ENCODE measurements at places on chromosomes 1 and 21.

GRCh38 chr1:118206966-118207365 lies 21.9 kb upstream of the SPAG17 start:
- no peak for DNase-seq

DNA sequence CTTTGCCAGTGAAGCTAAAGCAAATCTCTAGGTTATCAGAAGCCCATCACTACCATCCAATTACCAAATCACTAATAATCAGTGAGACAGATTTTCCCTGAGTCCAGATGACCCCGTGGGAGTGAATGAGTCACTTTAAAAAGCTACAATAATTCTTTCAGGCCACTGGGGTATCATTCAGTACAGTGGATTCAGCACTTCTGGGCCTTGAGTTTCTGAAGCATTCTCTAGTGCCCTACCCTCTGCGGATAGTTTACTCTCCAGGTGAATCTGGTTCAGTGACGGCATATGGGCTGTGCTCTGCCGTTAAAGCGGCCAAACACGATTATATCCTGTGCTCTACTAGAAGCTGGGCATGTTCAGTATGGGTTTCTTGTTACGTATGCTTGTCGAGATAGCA lies 26.1 kb downstream of the NR5A2 start:
- no peak for DNase-seq

- no peak for DNase-seq
Measured at GRCh38 chr1:22570140-22570909, 7.0 kb downstream of the EPHA8 start.

DNA sequence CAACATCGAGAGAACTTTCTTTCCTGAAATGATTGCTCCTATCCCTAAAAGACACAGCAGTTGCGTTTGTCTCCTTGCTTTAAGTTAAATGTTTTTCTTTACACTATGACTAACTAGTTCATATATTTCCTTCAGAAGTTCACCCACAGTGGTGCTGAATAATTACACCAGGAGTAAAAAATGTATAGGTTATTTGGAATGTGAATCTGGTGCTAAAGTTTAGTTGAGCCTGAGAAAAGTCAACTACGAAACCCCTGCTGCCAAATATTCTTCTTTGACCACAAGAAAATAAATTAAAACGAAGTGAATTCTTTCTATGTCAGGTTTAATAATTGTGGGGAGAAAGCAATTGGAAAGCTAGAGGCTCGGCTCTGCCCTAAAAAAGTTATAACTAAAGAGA lies 52.8 kb downstream of the C4BPA start:
- DNase-seq: no peak

- no peak for DNase-seq
Measured at GRCh38 chr1:36762174-36762573, 272.1 kb downstream of the GRIK3 start.

DNA sequence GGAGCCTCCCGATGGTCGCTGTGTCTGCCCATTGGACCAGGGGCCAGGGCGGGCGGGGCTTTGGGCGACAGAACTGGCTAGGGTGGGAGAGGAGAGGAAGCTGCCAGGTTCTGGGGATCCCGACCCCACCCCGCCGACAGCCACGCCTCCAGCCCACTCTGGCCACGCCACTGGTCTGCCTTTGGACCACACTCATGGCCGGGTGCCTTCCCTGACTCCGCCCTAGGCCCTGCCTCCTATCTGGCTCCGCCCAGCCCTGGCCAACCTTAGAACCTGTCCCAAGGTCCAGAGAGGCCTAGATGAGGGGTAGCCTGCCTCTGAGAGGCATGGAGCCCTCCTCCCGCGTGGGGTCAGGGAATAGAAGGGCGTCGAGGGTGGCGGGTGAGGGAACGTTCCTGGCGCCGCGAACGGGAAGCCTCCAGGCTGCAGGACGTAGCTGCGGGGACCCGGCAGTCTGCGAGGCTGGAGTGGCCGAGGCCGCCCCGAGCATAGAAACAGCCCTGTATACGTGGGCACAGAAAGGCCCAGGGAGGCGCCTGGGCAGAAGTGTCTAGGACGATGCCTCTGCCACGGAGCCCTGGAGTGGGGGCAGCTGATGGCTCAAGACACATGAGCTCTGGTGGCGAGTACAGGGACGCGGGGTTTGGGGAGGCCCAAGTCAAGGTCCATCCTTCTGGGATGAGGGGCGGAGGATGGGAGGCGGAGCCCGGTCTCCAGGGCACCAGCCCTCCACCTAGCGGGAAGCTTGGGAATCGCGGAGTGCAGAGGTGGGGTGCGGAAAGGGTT lies 11.5 kb upstream of the COL16A1 start:
- peak; percentile 46 for DNase-seq

GRCh38 chr1:5601516-5601915 lies 390.7 kb downstream of the NPHP4 start:
- no peak for DNase-seq

DNA sequence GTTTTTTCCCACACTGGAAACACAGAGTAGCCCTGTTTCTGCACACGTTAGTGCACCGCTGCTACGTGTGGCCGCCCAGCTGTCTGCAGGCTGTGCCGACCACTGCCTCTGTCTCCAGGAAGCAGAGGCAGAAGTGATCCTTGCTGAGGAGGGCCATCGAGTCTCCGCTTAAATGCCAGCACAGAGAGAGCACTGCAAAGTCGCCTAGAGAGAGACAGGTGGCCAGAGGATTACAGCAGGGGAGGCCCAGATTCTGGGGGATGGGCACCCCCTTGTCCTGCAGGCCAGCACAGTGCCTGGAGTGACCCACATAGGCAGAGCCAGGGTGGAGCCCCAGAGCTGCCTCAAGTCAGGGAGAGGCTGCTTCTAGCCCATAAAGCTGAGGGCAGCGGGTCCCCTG lies 6.1 kb downstream of the TPRG1L start:
- no peak for DNase-seq

DNA sequence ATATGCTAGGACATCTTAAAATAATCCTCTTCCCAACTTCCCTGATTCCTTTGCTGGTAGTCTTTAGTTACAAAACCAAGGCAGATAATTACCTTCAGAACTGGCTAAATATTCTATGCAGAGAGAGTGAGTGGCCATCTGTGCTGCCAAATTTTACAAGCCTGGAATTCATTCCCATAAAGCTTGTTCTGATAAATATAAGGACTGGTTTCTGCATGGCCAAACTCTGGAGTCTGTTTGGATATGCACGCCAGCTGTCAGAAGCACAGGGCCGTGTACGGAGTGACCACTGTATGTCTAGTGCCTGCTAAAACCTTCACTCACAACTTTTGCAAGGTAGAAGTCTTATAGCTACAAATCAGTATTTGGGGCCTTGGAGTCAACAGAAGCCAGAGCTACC lies 66.5 kb upstream of the RAVER2 start:
- DNase-seq: no peak

DNA sequence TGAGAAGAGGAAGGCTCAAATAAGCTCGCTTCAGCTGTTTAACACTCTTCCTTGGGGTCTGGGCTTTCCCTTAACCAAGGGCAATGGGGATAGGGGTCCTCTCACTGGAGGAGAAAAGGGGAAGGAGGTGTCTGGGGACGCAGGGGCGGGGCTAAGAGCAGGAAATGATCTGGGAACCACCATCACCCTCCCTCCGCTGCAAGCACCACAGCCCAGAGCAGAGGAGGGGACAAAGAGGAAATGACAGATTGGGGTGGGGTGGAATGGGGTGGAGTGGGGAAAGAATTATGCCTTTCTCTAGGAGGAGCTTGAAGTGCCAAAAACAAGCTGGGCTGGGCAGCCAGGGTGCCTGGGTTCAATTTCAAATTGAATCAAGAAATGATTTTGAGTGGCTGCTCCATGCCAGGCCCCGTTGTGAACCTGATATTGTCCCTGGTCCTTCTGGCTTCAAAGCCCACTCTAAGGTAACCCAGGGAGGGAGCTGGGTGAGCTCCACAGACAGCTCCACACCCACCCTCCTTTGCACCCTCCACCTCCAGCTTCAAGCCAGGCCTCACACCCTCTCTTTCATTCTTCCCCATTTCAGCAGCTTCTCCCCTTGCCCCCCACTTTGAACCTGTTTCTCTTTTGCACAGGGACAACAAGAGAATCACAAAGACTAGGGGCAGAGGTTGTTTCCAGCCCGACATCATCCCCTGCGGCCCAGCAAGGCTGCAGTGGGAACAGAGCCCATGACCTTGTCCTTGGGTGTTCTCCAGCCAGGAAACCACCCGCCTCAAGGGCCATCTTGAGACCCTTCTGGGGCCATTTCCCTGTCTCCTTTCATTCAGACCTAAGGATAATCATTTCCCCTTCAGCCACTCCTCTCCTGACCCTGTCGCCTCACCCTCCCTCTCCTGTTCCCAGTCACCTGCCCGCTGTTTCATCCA lies 1.1 kb downstream of the ARHGAP30 start:
- no peak for DNase-seq

- DNase-seq: no peak
Measured at GRCh38 chr21:38307771-38308531, 51.2 kb downstream of the KCNJ15 start.

DNA sequence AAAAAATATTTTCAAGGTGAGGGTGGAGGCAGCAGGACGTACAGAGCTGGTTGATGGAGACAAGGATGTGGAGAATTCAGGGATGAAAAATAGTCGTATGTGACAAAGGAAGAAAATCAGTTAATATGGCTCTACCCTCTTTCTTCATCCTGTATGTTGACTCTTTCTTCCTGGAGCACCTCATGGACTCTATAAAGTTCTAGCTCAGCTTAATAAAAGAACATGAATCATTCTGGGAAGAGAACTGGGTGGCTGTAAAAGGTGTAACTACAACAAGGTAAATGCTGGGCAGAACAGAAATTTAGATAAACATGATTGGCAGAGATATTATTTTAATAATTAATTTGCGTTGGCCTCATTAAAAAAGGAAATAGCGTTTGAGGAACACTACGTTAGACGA lies 241.8 kb upstream of the MAP1LC3C start:
- DNase-seq: no peak
